ENCODE measurements at places on chromosomes 1 and 21. TPM values are rescaled to one million over a fixed set of nuclear protein-coding genes. Genes with fewer than 3 reads are reported as not detected.

GRCh38 chr1:93707956-93708355 lies 26.3 kb upstream of the BCAR3 start:
- no peak for DNase-seq

The KLHDC7A gene
- polyA plus RNA-seq, result 0.98 TPM

GRCh38 chr1:224743608-224744164 lies 127.6 kb downstream of the CNIH3 start:
- DNase-seq, result no peak

The OVAAL gene
- not detected for polyA plus RNA-seq

DNA sequence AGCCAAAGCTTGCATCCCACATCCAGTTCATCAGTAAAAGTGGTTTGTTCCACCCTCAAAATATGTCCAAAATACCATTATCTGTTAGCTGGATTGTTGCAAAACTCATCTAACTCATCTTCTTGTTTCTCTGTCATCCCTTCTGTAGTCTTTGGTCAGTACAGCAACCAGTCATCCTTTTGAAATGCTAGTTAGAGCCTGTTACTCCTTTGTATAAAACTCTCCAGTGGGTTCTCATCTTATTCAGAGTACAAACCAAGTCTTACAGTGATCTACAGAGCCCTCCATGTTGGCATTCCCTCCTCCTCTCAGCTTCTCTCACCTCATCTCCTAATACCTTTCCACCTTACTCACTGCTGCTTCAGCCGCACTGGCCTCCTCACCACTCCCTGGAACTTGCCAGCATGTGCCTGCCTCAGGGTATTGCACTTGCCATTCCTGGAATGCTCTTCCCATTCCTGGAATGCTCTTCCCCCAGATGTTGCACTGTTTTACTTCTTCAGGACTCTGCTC lies 70.6 kb downstream of the LAMC1 start:
- no peak for DNase-seq

GRCh38 chr21:26177187-26177586 lies 6.6 kb upstream of the APP start:
- no peak for DNase-seq

DNA sequence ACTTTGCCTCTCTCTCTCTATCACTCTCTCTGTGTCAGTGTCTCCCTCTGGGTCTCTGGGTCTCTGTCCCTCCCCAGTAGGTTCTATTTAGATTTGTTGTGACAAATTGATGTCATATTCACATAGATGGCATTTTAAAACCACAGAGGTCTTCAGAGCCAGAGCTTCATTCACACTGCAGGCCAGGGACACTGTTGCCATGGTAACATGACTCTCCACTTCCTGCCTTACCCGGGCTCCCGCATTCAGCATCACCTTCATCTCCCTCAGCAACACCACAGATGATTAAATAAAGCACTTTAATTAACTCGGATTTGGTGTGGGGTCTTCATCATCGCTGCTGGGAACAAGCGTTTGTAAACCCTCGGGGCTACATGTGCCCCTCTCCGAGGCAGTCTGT lies 132.6 kb downstream of the ETS2 start:
- no peak for DNase-seq
